ENCODE measurements at places on chromosomes 7 and 10.

- DNase-seq, result no peak
Measured at GRCh38 chr7:151762583-151763245, 114.2 kb downstream of the PRKAG2 start.

DNA sequence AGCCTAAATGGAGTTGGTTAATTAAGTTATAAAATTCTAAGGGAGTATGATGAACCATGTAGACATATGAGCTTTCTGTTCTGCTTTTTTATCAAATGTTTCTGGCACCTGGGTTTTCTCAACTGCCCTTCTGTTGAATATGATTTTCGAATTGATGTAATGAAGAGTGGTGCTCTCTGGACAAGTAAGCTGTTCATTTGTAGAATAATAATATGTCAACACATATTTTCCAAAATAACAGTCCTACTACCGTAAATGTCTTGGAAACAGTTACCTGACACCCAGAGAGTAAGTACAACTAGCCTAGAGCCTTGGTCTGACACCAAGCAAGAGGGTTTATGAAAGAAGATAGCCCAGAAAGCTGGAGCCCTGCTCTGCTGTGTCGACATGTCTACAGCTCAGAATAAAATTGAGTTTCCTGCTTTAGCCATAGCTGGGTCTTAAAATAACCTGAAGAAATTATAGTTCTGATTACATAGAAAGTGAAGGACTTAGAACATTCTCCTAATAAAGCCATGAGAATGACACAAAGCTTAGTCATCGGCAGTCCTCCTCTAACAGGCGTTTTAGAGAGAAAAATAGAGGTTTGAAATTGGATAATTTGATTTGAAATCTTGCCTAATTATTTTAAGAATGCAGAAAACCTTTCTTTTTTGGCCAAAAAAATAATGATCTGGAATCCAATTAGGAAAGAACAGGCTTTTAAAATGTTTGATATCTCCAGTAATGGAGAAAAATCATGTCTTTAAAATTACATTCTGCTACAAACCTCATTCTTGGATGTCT is 25.1 kb downstream of the HDAC9 start:
- DNase-seq, result no peak

DNA sequence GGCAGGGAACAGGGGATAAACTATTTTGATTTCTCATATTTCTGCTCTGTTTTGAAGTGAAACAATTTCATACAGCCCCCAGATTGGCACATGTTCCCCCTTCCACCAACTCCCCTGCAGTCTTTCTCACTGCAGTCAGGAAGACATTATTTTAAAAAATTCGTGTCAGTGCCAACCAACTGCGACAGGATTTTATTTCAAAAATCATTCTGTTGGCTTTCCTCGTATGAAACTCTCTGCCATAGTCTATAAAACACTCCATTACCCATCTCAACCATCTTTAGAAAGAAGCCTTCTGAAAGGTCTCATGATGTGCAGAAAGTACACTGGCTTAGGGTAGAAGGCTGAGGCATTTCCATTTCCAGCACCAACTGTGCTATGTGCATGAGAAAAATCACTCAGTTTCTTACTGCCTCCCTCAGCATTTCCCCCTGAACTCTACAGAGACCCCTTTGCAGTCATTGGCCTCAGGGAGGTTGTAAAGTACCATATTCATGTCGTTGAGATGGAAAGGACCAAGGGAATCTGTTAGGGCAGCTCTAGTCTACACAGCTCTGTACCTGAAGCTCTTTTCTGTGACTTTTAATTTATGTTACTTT is 46.9 kb downstream of the STEAP1B start:
- no peak for DNase-seq

GRCh38 chr10:128420623-128421022 is 294.4 kb upstream of the MKI67 start:
- DNase-seq, result no peak

DNA sequence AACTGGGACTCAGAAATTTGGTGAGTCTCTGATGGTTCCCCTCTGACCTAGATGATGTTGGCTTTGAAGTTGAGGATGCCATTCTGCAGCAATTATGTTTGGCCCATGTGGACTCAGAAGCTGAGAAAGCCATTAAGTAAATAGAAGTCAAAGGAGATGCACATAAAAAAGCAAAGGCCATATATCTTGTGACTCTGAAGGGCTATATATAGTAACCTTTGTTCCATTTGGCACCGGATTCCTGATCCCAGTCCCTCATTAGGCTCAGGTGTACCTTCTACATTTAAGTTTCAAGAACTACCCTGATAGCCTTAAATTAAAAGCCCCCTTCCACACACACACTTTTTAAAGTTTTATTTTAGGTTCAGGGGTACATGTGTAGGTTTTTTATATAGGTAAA is 50.0 kb upstream of the PDK4 start:
- no peak for DNase-seq

DNA sequence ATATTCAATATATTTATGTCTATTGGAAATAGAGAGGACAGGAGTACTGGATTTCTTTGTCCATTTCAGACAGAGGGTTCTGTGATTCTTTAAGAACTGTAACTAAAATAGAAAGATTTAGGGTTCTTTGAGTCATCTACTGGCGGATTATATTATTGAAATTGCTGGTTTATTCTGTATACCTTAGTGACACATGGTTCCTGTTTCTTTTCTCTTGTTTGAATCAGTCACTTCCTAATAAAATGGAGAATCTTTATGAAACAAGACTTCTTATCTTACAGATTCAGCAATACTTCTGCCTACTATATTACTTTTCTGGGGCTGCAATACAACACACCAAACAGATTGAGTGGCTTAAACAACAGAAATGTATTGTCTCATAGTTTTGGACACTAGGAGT is 20.8 kb upstream of the ZNF800 start:
- no peak for DNase-seq

GRCh38 chr7:101538596-101539459 is 90.3 kb downstream of the MYL10 start:
- peak; percentile 57 for DNase-seq

DNA sequence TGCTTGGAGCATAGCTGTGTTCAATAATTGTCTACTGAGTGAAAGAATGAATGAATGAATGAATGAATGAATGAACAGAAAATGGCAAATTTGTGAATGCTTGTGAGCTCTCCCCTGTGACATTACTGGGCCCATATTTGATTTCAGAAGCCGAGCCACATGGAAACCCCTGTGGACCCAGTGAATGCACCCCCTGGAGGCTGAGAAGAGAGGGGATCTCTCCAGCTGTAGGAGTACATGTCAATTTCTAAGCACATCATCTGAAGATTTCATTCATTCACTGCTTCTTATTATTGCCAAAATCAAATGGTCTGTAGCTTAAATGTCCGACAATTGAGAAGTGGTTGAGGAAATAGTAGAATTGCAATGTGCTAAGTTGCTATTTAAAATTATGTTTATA is 58.3 kb upstream of the DOCK1 start:
- DNase-seq, result no peak

GRCh38 chr10:120598386-120598785 is 141.4 kb downstream of the PLPP4 start:
- no peak for DNase-seq

DNA sequence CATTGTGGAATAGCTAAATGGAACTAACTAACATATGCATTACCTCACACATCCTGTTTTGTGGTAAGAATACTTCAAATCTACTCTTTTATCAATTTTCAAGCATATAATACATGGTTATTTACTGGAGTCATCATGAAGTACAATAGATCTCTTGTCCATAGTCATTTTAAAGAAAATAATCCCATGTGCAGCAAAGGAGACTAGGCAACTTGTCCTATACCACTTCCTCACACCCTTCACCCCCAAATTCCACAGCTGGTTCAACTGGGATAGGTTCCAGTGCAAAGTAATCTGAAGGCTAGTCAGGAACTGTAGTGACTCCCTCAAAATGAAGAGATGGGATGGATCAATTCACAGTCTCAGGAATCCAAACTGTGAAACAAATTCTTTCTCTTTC is 176.1 kb downstream of the SGMS1 start:
- no peak for DNase-seq

- no peak for DNase-seq
Measured at GRCh38 chr10:114703377-114704107, 45.5 kb upstream of the ABLIM1 start.

DNA sequence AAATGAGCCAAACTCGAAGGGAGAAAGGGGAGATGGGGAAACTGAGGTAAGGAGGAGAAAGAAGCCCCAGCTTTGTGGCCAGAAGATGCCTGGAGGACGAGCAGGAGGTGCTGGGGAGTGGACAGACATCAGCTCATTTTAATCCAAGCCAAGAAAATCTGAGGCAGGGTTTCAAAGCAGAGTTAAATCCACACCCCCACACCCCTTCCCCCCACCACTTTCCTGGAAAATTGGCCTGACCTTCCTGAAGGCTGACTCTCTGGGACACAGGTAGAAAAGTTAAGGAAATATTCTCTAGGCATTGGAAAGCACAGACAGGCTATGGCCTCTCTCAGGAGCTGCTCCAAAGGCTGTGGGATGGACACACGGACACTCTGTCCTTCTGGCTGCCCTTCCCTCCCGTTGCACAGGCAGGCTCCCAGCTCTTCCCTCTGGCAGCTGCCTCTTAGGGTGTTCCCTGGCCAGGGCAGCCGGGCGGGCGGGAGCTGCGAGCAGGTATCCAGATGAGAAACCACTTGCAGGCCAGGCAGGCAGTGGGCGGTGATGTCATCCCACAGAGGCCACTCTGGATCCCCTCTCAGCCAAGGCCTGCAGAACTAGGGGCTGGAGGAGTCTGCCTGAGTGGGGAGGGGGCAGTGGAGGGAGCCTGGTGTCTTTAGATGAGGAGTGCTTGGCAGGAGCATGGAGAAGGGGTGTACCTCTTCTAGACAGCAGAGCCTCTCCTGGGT is 171.8 kb downstream of the NEURL1 start:
- DNase-seq, result no peak

DNA sequence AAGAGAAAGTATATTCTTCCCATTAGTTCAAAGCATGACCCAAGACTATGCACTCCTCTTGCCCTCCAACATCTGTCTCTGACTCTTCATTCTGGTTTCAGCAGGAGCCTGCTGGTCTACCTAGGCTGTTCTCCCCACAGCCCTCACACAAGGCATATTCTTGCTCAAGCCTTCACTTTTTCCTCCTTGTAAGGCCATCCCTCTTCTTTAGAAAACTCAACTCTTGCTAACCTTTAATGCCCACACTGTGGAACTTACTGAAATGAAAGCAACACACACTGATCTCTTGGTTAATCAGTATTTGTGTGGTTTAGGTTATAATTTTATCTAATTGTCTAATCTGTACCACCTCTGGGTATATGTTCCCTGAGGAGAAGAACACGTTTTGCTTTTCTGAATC is 75.8 kb downstream of the PRKCQ start:
- peak; percentile 36 for DNase-seq

DNA sequence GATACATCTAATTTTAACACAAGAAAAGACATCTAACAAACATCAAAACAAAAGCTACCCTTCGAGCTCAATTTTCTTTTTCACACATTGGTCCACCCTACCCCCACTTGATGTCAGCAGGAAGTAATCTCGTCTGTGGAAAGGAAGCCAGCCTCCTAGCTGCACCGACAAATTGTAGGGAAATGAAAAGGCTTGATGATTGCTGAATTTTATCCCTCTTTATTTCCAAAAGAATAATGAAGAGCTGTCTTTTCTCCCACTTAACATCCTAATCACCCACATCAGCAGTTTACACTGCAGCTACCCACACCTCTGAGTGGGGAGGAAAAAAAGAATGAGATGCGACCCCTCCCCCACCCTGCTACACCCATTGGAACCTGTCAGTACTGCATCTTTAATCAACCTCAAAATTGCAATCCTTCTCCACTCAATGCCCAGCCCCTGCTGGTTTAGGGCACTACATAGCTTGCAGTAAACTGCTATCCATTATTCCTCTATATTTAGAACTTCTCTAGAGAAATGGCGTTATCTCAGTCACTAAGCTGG is 10.6 kb upstream of the CPVL start:
- no peak for DNase-seq

GRCh38 chr7:24346129-24346528 is 62.1 kb downstream of the NPY start:
- no peak for DNase-seq

DNA sequence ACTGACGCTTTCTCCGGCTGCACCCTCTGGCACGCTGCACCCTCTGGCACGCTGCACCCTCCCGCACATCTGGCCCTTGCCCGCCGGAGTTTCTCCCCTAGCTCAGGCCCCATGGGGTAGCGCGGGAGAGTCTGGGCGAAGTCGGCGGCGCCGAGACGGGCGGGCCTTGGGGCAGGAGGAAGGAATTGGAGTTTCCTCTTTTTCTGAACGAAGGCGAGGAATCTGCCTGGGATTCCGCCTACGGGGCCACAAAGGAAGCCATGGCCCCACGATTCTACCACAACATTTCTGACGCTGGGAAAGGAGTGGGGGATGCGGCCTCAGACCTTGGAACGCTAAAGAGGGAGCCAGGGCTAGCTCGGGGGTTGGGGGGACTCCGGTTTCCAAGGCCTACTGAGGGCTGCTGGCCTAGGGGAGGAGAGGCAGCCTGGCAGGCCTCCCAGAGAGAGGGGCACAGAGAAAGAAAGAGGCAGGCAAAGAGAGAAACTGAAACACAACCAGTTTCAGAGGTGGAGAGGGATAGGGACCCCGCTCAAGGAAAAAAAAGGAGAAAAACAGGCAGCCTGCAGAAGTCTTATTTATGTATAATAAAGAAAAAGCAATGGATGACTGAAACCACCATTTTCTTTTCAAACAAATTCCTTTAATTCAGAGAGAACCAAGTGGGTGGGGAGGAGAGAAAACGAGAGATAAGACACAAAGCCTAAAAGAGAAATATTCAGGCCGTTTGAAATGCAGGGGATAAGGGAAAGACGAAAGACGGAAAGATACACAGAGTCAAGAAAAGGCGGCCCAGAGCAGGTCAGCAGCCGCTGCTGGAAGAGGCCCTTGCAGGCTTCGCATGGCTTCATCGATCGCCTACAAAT is 4.3 kb downstream of the TLX1 start:
- no peak for DNase-seq

- DNase-seq, result no peak
Measured at GRCh38 chr10:55627501-55628051, 733.5 kb downstream of the ZWINT start.

DNA sequence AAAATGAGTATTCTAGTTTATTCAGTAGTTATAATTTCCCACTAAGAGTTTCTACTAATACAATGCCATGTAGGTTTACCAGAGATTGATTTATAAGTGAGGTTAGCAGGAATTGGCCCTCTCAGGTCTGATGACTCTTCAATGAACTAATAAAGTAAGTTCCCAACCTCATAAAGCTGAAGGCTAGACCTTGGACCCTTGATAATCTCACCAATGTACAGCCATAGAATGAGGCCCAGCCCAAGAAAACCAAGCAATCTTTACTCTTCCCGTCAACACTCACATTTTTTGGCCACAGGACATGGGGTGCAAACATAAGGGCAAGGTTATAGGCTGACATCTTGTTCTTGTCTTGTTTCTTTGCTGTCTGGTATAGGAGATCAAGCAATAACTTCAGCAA is 33.3 kb downstream of the ARHGAP19 start:
- no peak for DNase-seq

GRCh38 chr7:130351791-130352090 is 7.1 kb downstream of the CPA5 start:
- no peak for DNase-seq

- no peak for DNase-seq
Measured at GRCh38 chr7:3551536-3551935, 250.5 kb downstream of the SDK1 start.

- DNase-seq, result no peak
Measured at GRCh38 chr7:28986765-28987110, 28.6 kb upstream of the TRIL start.

GRCh38 chr7:29957521-29958310 is 31.9 kb downstream of the SCRN1 start:
- DNase-seq, result no peak

Measured in activated naive CD8-positive, alpha-beta T cell treated with anti-CD3 and anti-CD28 coated beads for 36 hours (primary cell).